ENCODE measurements at places on chromosomes 5 and 9. TPM values are rescaled to one million over a fixed set of nuclear protein-coding genes. Genes with fewer than 3 reads are reported as not detected.

- DNase-seq, result no peak
Observed at GRCh38 chr5:143524338-143524945, 121.0 kb upstream of the NR3C1 start.

GRCh38 chr5:173794901-173795416 is 93.2 kb upstream of the CPEB4 start:
- DNase-seq, result no peak

DNA sequence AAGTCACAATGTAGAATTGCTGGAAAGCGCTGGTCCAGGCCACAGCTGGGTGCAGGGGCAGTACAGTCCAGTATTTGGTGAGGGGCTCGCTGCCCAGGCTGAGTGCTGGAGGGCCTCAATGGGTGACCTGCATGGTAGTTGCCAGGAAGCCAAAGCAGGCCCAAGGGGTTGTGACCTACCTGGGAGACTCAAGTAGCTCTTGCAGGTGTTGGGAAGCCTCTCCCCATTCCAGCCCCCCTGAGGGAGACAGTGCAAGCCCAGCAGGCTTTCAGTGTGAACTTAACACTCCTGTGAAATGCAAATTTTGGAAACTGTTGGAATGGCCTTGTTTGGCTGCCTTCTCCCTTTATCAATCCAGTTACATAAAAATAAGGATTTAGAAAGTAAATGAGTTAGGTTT is 13.9 kb downstream of the KDM4C start:
- no peak for DNase-seq

Gene PDCD1LG2
- polyA plus RNA-seq, result 5.8 TPM

Gene SLC22A5
- 11.9 TPM for polyA plus RNA-seq

Gene BDP1
- polyA plus RNA-seq, result not detected
